ENCODE measurements at places on chromosomes 5 and 9.
A peak's percentile ranks its signal among the peaks of the same experiment; 100 is the strongest.

- DNase-seq = no peak
Measured at GRCh38 chr9:105646879-105647594, 15.2 kb upstream of the TAL2 start.

GRCh38 chr9:135262248-135262647 lies 174.8 kb downstream of the OLFM1 start:
- no peak for DNase-seq

GRCh38 chr5:129902816-129903215 lies 1.4 kb upstream of the CHSY3 start:
- DNase-seq = no peak

DNA sequence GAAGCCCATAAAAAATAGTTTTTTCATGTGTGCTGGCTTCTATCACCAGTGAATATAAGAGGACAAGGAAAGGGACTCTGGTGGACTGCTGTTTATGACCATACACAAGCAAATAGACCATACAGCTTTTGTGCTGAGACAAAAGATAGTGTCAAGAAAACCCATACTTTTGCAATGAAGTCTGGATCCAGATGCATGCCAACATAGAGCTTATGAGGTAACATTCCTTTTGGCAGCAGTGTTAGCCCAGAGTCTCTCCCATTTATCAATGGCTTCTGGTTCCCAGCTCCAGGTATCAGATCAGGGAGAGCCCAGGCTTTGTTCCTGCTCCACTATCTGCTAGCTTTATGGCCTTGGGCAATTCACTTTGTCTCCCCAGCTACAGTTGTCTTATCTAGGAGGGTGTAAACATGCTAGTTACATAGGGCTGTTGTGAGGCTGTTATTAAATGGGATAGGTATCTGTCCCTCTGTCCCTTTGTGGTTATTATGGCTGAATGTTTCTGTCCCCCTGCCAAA lies 55.6 kb downstream of the CCDC192 start:
- DNase-seq = no peak

DNA sequence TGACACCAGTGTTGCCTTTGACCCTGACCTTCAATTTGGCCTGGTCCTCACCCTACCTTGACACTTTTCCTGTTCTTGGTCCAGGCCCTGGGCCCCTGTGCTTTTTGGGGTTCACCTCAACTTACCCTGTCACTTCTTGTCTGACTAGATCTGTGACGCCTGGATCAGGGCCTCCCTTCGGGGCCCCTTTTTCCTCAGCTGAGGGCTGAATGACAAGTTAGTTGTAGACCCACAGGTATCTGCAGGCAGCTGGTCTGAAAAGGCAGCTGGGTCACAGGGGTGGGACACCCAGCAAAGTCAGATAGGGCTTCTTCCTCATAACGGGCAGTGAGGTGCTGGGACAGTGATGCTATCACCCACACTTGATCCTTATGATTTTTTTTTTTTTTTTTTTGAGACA lies 10.0 kb upstream of the MYORG start:
- DNase-seq = no peak

- no peak for DNase-seq
Measured at GRCh38 chr5:62547945-62548630, 30.5 kb upstream of the LRRC70 start.

GRCh38 chr5:39224196-39224761 lies 4.9 kb upstream of the FYB1 start:
- no peak for DNase-seq

DNA sequence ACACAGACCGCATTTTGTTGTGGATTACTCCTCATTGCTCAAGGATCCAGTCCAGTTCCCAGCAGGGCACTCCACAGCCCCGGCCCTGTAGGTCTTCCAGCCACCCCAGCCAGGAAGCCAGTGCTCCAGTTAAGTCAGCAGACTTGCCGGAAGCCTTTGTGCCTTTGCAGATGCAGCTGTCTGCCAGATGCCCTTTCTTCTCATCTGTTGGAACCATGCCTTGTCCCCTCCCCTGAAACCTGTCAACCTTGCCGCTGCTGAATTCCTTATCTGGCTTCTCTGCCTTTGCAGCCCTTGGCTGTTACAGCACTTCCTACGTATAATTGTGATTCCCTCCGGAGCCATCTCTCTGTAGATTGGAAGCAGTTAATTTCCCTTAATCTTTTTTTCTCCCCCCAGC lies 28.4 kb downstream of the PSAT1 start:
- peak; percentile 34 for DNase-seq

- DNase-seq = peak; percentile 97
Measured at GRCh38 chr9:125189361-125190289, at the start of gene PPP6C. TSS of gene PPP6C (minus strand) at chr9:125189803. CDS start at chr9:125189718, 85 bp downstream.

DNA sequence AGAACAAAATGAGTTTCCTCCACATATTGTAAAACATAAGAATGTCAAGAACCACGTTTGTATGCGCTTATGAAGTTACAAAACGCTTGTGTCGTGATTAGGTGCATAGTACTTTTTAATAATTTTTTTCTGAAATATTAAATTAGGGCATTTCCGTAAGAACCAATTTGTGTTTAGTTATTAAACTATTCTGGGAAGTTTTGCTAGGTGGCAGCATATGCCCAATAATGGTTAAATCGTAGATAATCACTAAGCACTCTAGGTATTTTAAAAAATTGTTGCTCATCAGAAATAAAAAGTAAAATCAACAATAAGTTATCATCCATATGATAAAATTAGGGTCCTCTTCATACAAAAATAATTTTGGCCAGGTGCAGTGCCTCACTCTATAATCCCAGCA lies 5.4 kb downstream of the SRFBP1 start:
- DNase-seq = no peak

DNA sequence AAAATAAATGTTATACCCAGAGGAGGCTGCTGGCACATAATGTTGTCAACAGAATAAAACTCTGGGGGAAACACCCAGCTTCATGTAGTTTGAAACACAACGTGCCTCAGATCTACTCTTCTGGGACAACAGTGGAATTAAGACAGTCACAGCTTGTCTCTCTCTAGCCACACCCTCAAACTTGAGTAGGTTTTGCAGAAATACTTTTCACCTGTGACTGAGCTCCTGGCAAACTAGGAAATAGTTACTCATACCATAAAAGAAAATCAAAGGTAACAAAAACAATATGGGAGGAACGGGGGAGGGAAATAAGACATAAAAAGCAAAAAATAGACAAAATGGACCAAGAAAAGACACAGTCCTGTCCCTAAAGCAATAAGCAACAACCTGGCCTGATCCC lies 14.4 kb downstream of the ELAVL2 start:
- no peak for DNase-seq

GRCh38 chr9:18979367-18979766 lies 53.6 kb downstream of the SAXO1 start:
- no peak for DNase-seq

DNA sequence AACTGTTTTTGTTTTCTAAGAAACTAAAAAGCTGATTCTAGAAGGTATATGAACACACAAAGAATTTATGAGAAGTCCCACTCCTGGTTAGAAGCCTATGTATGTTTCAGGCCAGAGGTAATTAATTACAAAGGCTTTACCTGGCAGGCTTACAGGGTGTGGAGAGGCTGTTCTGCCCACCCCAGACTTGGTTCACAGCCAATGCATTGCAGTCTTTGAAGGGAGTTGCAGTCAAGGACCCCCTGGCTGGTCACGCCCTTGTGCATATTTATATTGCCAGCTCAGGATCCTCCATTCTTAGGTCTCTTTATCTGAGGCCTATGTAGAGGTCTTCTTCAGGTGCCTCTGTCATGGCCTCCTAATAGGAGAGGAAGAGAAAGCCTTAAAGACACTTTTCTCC lies 13.6 kb upstream of the PRSS3 start:
- no peak for DNase-seq

- no peak for DNase-seq
Measured at GRCh38 chr9:86549401-86549811, 195.2 kb upstream of the TUT7 start.

DNA sequence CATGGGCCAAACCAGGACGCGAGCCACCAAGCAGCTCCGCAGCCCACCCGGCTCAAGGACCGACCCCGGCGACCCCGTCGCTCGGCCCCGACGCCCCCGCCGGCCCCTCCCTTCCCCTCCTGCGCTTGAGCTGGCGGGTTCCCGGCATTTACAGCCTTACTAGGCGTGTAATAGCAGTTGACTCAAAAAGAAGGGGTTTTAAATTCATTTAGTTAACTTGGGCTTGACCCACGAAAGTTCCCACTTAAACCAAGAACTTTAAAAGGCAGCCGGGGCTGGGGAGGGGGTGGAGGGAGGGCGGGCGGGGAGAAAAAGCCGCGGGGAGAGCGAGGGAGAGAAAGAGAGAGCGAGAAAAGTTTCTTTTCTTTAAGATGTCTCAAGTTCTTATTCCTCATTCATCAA lies 636 bp downstream of the PRDM12 start:
- DNase-seq = no peak
